ENCODE measurements at places on chromosomes 2 and 18. TPM values are rescaled to one million over a fixed set of nuclear protein-coding genes. Genes with fewer than 3 reads are reported as not detected.
A peak's percentile ranks its signal among the peaks of the same experiment; 100 is the strongest.

RNASEH1 gene
- 28.9 TPM for total RNA-seq

DNA sequence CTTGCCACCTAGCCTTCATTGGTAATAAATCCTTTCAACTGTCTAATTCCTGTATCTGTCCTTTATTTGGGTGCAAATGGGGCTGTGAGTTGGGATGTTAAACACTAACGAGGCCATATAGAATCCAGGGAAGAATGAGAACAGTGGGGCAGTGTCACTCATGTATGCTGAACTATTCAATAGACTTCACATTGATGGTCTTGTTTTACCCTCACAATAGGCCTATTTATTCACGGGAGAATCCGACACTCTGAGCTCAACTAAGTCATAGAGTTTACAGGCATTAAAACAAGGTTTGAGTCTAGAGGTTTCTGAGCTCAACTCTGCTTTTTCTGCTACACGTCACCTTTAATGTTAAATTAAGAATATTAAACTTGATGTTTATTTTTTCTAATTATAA lies 421.6 kb downstream of the SOX11 start:
- no peaks in the 10 kb centered on the region for H3K36me3 ChIP-seq
- no peaks in the 10 kb centered on the region for H3K27me3 ChIP-seq
- H3K4me1 ChIP-seq: no peaks in the 10 kb centered on the region

UPP2 gene
- total RNA-seq: not detected

GRCh38 chr2:71224935-71225334 lies 2.0 kb downstream of the PAIP2B start:
- H3K4me1 ChIP-seq: no peaks in the 10 kb centered on the region
- H3K27me3 ChIP-seq: no peaks in the 10 kb centered on the region
- H3K4me3 ChIP-seq: peak overlapping the region; percentile 83
- H3K36me3 ChIP-seq: no peaks in the 10 kb centered on the region
- no peak overlapping the region for H3K27ac ChIP-seq

- no peak for DNase-seq
- H3K4me3 ChIP-seq: no peak overlapping the region
- no peaks in the 10 kb centered on the region for H3K36me3 ChIP-seq
- no peaks in the 10 kb centered on the region for H3K27me3 ChIP-seq
- no peaks in the 10 kb centered on the region for H3K4me1 ChIP-seq
Measured at GRCh38 chr2:156841321-156841720, 405.1 kb downstream of the GPD2 start.

DNA sequence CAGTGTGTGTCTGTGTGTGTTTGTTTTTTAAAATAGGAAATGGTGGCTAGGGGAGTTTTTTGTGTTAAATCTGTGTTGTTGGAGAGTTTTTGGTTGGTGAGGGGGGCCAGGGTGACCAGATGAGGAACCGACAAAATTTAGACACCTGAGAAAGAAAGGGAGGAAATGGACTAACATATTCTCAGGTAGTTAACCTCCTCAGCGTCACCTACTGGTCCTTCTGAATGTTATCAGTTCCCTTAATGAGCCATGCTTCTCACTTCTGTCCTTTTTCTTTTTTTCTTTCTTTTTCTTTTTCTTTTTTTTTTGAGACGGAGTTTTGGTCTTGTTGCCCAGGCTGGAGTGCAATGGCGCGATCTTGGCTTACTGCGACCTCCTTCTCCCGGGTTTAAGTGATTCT lies 107.0 kb downstream of the FMNL2 start:
- peaks cover 6% of the 10 kb centered on the region for H3K4me1 ChIP-seq
- no peak overlapping the region for H3K27ac ChIP-seq
- no peaks in the 10 kb centered on the region for H3K27me3 ChIP-seq
- no peak for DNase-seq

MTIF2 gene
- total RNA-seq: 35.3 TPM

STK16 gene
- 34.8 TPM for total RNA-seq

DNA sequence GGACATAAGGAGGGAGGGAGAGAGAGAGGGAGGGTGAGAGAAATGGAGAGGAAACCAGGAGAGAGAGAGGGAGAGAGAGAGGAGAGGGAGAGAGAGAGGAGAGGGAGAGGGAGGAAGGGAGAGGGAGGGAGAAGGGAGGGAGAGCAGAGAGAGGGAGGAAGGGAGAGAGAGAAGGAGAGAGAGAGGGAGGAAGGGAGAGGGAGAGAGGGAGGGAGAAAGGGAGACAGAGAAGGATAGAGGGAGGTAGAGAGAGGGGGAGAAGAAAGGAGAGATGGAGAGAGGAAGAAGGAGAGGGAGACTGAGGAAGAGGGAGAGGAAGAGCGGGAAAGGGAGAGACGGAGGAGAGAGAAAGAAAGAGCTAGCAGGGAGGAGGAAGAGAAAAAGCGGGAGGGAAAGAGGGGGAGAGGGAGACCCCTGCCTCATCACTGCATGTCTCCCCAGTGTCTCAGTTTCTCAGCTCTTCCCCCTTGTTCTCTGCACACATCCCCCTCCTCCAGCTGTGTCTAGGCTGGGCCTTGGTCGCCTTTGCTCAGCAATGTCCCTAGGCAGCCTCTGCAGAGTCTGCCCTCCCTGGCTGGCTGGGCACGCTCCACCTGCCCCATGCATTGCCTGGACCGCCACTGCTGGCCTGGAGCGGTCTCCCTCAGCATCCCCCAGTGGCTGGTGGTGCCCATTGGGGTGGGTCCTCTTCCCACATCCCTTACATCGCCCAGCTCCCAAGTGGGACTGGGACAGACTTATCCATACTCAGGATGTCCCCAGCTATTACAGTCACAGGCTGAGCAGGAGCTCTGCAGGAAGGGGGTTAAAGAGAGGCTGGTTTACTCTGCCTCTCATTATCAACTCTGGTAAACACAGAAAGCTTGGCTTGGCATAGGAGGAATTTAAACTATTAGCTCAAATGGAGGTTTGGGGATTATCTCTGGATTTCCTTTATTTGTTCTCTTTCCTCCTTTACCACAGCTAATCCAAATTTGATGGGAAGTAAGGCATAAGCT lies 85.7 kb upstream of the APCDD1 start:
- DNase-seq: no peak
- no peak overlapping the region for H3K27ac ChIP-seq
- H3K27me3 ChIP-seq: no peaks in the 10 kb centered on the region
- no peak overlapping the region for H3K4me3 ChIP-seq

- no peak overlapping the region for H3K27ac ChIP-seq
- H3K27me3 ChIP-seq: no peaks in the 10 kb centered on the region
- no peak for DNase-seq
- no peak overlapping the region for H3K4me3 ChIP-seq
- no peaks in the 10 kb centered on the region for H3K36me3 ChIP-seq
Measured at GRCh38 chr2:39849064-39849463, 70.0 kb upstream of the THUMPD2 start.

GRCh38 chr2:131584940-131585339 lies 57.3 kb downstream of the CCDC74A start:
- H3K27me3 ChIP-seq: no peaks in the 10 kb centered on the region
- H3K27ac ChIP-seq: no peak overlapping the region
- H3K36me3 ChIP-seq: no peaks in the 10 kb centered on the region
- no peak overlapping the region for H3K4me3 ChIP-seq
- DNase-seq: no peak

Measured in endodermal cell (in vitro differentiated cells).